HCT116 (cell line): ENCODE measurements at places on chromosomes 12 and 14.

GRCh38 chr14:89915114-89915878, 39.2 kb downstream of the EFCAB11 start:
- peak; percentile 57 for DNase-seq

DNA sequence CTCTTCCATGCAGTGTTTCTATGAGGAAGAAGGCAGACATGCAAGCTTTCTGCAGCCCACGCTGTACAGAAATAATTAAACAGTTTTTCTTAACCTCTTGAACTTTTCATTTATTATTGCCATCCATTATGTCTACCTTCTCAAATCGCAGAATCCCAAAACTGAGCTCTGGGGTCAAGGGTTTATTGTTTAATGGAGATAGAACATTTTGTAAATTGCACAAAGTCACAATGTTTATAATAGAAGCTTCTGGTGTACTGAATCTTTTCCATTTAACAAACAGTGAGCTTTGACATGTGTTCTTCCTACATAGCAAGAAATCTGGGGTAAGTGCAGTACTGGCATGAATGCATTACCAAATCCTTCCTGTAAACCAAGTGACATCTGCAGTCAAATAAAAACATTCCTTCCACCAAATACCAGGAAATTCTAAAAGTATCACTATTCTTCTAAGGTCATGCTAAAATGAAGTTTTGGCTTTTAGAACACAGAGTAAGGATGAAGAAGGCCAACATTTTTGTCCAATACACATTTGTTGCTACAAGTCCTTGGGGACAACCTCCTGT, 385.3 kb upstream of the DDHD1 start:
- no peak for DNase-seq

- no peak for DNase-seq
Observed at GRCh38 chr14:105336477-105337287, 22.1 kb downstream of the PACS2 start.

DNA sequence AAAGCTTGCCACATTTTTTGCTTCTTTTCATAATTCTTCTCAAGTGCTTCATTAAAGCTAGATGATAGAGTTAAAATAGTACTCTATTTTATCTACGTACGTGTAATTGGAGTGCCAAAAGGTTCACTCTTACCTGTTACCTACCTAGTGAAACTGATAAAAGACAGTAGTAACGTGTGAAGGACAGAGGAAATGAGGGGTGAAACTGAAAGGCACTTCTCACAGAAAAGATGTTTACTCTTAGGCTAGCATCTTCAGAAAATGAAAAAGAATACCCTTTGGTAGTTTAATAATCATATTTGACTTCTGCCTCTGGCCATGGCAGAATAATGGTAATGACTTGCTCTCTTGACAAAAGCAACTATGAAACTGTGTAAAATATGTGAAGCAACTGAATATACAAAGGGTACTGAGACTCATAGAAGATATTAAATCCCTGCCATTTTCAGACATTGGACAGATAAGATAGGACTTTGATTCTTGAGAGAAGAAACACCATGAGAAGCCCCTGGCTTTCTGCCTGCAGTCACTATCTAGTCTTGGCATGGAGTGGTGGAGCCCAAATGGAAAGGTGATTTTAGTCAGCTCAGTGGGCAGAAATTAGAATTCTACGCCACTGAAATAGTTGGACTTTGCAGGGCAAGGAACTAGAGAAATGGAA, 6.3 kb upstream of the EVL start:
- no peak for DNase-seq

GRCh38 chr14:56555921-56556570, 23.6 kb upstream of the TMEM260 start:
- DNase-seq = peak; percentile 60

GRCh38 chr12:12070674-12071656, at the start of gene BCL2L14:
Gene BCL2L14 (plus strand): TSS chr12:12070939. CDS start chr12:12079306, 8,367 bp downstream.
- DNase-seq = no peak

- no peak for DNase-seq
Observed at GRCh38 chr14:21523203-21523602, 2.9 kb downstream of the SALL2 start.

GRCh38 chr12:124422142-124422569, 127.3 kb downstream of the RFLNA start:
- DNase-seq = no peak

GRCh38 chr14:32361674-32362073, 32.6 kb downstream of the AKAP6 start:
- DNase-seq = no peak

GRCh38 chr12:121575952-121576625, 4.7 kb downstream of the KDM2B start:
- no peak for DNase-seq

DNA sequence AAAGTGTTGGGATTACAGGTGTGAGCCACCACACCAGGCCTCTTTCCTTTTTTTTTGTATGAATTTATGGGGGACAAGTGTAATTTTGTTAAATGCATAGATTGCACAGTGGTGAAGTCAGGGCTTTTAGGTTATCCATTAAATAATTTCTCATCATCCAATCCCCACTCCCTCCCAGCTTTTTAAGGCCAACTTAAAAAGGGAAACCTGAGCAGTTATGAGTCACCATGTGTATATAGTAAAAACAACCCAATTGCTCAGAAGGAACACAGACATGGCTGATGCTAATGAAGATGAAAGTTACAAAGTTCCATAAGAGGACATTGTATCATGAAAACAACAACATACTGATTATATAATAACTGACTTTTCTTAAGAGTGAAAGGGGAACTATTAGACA, 25.6 kb upstream of the ARID2 start:
- DNase-seq = no peak

GRCh38 chr12:45730348-45731189, 1.1 kb downstream of the ARID2 start:
- no peak for DNase-seq

DNA sequence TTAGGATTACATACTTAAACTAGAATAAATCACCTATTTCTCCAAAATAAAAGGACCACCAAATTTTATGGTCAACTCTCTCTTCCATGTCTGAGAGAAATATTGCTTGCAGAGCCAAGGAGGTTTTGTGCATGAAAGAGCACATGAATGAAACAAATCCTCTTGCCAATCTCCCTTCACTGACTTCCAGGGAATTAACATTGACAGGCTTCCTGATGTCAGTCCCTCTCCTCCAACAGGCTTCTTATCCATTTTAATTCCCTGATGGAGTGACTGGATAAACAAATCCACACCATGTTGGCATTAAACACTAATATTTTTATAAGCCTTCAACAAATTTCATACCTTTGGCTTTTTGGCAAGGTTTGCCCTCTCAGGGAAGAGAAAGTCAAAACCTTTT, 45.3 kb upstream of the CNTN1 start:
- no peak for DNase-seq

DNA sequence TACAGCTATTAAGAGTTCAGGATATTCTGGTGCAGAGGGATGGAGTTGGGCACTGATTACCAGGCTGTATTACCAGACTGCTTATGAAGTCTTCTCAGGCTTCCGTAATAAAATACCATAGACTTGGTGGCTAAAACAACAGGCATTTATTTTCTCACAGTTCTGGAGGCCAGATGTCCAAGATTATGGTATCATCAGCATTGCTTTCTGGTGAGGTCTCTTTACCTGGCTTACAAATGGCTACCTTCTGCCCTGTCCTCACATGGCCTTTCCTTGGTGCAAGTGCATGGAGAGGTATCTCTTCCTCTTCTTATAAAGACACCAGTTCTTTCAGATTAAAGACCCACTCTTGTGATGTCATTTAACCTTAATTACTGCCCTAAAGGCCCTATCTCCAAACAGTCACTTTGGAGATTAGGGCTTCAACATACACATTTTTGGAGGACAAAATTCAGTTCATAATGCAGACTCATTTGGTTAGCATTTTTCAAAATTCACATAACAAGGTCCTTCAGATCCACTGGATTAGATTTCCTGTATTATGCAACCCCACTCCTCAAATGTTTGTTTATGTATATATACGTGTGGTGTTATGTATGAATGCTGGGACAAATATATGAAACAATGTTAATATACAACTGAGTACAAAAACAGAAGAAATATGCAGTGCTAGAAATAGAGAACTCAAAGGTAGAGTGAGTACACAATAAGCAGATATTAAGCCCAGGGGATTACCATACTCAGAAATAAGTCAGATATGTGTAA, 9.3 kb upstream of the ATP2B1 start:
- no peak for DNase-seq

- DNase-seq = no peak
Observed at GRCh38 chr14:66401449-66402095, 84.6 kb upstream of the CCDC196 start.

DNA sequence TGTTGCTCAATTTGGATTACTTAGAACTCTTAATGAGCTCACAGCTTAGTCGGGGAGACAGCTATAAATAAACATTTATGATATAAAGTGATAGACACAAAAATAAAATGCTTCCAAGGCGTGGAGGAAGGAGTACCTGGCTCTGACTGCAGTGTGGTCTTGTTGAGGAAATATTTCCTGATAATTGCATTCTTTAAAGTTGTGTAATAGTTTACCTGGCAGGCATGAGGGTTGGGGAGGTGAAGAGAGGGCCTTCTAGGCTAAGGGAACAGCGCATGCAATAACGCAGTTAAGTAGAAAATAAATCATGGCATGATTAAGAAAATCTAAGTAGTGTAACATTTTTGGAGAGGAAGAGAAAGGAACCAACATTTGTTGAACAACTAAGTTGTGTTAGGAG, 260.5 kb upstream of the ATP2B1 start:
- DNase-seq = no peak

GRCh38 chr12:112282920-112283319, 99.3 kb downstream of the HECTD4 start:
- no peak for DNase-seq

GRCh38 chr14:76814726-76815645, 2.3 kb upstream of the ANGEL1 start:
- no peak for DNase-seq

DNA sequence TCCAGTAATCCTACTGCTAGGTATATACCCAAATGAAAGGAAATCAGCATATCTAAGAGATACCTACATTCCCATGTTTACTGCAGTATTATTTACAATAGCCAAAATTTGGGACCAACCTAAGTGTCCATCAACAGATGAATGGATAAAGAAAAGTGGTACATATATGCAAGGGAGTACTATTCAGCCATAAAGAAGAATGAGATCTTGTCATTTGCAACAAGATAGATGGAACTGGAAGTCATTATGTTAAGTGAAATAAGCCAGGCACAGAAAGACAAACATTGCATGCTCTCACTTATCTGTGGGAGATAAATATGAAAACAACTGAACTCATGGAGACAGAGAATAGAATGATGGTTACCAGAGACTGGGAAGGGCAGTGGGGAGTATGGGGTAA, 109.5 kb downstream of the INSM2 start:
- DNase-seq = no peak

DNA sequence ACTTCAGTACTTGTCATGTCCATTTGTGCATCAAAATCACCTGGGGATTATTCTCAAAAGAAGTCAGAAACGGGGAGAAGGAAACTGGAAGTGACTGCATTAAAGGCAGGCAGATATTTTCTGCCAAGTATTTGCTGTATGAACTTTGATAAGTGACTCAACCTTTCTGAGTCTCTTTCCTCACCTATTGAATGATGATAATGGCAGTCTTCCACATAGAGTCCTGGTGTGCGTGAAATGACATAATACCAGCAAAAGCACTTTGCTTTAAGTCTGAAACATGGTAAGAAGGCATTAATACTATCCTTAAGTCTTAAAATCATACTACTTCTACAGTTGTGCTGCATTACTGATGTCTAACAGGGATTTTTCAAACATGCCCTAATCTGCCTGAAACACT, 278.5 kb downstream of the ADAMTS20 start:
- no peak for DNase-seq

DNA sequence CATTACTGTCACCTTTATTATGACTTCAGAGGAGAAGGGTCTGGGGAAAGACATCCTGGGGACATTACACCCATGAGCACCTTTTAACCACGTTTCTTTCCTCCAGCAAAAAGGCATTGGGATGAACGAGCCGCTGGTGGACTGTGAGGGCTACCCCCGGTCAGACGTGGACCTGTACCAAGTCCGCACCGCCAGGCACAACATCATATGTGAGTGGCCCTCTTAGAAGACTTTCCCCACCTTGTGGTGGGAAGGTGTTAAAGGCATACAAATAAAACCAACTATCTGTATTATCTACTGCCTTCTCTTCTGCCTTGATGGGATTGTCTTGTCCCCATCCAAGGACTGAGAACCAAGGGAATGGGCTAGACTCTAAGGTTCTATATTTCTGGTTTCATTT, 6.0 kb downstream of the PSMD9 start:
- no peak for DNase-seq

GRCh38 chr14:103891667-103892215, 36.5 kb upstream of the TDRD9 start:
- no peak for DNase-seq

- no peak for DNase-seq
Observed at GRCh38 chr12:99108924-99109323, 463.8 kb downstream of the APAF1 start.

GRCh38 chr14:70254476-70254961, 65.8 kb upstream of the SLC8A3 start:
- no peak for DNase-seq

- DNase-seq = peak; percentile 6
Observed at GRCh38 chr12:60070552-60070951, 474.7 kb downstream of the SLC16A7 start.

GRCh38 chr12:29799591-29799990, 15.8 kb upstream of the TMTC1 start:
- DNase-seq = no peak

- DNase-seq = no peak
Observed at GRCh38 chr12:15691388-15691787, 97.8 kb downstream of the EPS8 start.

DNA sequence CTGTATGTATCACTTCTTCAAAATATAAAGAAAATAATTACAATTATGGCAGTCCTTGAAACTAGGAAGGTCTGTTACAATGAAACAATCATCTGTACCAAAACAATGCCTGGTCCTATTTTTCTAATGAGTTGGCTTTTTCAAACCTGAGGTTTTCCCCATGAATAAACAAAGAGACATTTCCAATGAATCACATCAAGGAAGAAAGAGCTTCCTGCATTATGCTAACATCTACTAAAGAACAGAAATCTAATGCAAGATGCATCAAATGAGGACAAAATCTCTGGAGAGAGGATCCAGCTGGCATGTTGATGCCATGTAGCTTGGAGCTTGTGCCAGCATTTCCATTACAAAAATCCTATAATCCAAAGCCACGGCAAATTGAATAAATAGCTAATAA, 29.3 kb downstream of the NIN start:
- no peak for DNase-seq

- DNase-seq = no peak
Observed at GRCh38 chr12:127044836-127045235, 1222.1 kb upstream of the TMEM132C start.
